ENCODE measurements at places on chromosomes 2 and 18.

DNA sequence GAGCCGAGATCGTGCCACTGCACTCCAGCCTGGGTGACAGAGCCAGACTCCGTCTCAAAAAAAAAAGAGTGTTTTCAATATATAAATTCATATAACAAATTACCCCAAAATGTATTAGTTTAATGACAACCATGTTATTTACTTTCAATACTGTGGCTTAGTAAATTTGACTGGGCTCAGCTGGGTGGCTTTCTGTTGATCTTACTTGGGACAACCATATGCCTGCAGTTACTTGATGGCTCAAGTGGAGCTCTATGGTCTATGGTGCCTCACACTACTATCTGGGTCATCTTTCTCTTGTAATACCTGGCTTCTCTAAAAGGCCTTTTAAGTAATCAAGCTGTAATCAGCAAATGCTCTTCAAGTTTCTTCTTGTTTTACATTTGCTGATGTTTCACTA, 341.5 kb upstream of the SPHKAP start:
- no peak for DNase-seq

- no peak for DNase-seq
Measured at GRCh38 chr2:9347411-9347881, 75.9 kb downstream of the ITGB1BP1 start.

DNA sequence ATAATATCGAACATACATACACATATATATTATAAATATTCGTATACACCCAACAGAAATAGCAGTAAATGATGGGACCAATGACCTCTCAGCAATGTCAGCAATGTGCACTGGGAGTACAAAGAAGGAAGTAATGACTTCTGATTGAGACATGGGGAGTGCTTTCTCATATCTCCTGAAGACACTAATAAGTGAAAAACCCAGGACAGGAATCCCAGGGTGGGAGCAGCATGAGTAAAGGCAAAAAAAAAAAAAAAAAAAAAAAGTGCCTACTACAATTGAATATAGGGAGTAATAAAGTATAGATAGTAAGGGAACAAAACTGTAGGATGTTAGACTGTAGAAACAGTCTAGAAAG, 491.3 kb downstream of the IRS1 start:
- DNase-seq, result no peak

- peak; percentile 9 for DNase-seq
Measured at GRCh38 chr2:105166688-105167087, 74.9 kb upstream of the GPR45 start.
